ENCODE measurements at places on chromosomes 5 and 9.

DNA sequence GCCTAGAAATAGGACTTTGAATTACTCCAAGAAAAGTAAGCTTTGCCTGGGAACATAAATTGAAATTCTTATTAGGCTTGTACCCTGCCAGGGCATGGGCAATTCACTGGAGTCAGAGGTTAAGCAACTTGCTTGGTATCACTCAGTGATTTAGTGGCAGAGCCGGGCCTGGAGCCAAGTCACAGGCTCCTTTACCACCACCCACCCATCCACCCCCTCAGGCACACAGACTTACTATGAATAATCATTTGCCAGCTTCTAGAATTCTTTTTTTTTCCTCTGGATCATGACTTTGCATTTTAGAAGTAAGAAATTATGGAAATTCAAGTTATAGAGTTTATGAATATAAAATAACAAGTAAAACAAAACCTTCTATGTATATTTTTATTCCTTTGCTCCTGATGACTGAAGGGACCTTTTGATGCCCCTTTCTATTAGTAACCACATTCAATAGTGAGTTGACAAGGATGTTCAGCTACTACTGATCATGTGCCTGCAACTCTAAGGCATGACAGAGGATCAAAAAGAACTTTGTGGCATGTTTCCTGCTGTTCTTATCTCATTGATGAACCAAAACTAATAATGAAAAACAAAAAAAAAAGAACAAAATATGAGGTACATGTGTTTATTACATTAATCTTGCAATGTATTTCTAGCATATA lies 614.7 kb downstream of the TLR4 start:
- no peak for DNase-seq

DNA sequence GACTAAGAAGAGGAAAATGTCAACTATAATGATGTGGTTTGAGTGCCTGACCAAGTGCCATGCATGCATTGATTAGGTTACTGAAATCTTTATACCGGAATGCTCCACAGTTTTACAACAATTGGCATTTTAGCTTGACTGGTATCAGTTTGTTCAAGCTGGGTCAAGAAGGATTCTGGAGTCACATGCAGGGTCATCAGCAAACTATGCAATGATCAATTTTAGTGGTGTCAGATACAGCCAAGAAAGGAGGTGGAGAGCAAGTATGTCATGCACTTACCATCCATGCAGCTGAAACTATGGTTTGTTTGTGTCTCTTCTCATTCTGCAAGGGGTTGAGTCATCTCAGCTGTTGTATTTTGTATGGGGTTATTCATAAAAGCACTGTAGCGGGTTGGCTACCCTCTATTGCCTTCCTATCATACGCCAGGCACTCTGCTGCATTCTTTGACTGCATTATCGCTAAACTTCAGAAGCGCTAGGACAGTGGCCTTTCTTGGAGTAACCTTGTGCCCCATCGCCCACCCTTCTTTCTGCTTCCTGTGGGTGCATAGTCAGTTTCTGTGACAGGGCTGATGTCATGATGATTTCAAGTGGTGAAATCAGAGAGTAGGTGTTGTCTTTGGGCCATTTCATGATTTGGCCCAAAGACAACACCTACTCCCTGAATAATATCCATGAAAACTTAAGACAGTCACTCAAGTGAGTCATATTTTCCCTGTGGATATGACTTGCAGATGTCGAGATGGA lies 145.4 kb downstream of the MTX3 start:
- DNase-seq: peak; percentile 40

GRCh38 chr9:125655066-125655633 lies 51.9 kb downstream of the MAPKAP1 start:
- no peak for DNase-seq

DNA sequence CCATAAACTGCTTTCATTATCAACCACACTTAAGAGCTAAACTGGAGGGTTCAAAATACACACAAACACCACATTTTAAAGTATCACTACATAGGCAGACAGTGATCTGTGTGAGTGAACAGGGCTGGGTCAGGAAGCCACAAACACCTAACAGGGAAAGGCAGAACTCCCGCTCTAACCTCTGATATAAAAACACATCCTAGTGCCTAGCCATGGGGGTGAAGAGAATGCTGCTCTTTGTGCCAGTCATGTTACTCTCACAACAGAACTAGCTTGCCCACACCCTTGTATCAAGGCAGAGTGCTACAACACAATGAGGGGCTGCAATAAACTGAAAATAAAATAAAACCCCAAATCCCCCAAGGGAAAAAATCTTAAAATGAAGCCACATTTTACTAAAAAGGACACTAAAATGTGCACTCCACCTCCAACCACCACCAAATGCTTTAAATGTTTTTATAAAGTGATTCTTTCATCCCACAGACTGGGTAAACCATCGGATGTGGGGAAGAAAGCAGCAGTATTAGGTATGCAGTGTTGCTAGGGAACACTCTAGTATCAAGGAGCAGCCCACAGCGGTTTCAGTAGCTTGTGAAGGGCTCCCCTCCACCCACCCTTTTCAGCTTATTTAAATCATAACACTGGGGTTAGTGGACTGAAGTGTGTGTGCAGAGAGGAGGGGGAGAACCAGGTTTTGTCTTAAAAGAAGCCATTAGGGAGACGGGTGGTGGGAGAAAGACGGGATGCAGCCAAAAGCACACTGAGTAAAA lies 64.5 kb downstream of the TMEM161B start:
- DNase-seq: peak; percentile 51

GRCh38 chr9:127005770-127006314 lies 91.3 kb downstream of the RALGPS1 start:
- DNase-seq: no peak

GRCh38 chr9:5566054-5566618 lies 55.8 kb downstream of the PDCD1LG2 start:
- DNase-seq: no peak

DNA sequence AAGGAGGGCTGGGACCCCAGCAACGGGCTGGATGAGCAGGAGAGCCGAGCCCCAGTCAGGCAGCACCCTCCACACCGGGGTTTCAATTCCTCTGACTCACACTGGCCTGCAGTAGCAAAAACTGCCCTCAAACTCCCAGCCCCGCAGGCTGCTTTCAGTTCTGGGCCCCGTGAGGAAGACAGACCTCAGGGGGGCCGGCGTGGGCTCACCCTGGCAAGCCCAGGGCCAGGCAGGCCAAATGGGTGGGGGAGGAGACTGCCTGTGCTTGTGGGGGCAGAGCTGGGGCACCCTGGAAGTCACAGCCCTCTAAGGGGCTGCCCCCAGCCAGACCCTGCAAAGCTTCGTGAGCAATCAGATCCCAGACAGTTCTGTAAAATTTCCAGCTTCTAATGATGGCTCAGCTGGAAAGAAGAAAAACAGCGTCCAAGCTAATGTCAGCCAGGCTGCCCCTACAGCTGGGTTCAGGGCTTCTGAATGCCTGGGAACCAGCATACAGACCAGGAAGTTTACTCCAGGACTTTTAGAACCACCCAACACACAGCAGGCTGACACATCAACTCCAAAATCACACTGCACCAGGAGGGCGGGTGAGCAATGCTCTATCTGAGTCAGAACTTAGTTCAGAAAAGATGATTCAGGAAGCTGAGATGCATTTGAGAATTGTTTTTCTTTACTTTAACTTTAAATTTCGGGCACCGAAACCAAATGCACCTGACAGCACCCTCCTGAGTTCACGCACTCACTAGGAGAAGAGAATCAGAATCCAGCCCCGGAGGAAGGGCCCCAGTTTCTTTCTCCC lies 34.7 kb downstream of the LPCAT1 start:
- DNase-seq: peak; percentile 77

- no peak for DNase-seq
Observed at GRCh38 chr9:16954040-16954439, 83.6 kb upstream of the BNC2 start.

DNA sequence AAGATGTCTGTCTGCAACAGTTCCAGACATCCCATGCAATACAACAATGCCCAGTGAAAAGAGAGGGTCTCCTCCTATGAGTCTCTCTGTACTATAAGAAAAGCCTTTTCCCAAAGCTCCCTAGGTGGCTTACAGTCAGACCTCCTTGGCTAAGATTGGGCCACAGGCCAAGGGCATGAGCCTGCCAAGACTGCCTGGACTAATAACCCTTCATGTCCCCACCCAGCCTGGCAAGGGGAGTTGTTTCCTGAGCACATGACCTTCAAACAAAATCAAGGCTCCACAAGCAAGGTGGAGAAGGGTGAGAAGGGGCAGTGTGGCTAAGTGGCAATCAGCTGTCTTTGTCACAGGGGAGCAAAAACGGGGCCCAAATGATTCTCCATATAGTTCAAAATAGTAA lies 75.6 kb upstream of the ZSWIM6 start:
- no peak for DNase-seq

GRCh38 chr9:87193925-87194868 lies 246.9 kb upstream of the GAS1 start:
- DNase-seq: no peak

- DNase-seq: no peak
Observed at GRCh38 chr9:84300271-84300670, 40.3 kb downstream of the SLC28A3 start.

DNA sequence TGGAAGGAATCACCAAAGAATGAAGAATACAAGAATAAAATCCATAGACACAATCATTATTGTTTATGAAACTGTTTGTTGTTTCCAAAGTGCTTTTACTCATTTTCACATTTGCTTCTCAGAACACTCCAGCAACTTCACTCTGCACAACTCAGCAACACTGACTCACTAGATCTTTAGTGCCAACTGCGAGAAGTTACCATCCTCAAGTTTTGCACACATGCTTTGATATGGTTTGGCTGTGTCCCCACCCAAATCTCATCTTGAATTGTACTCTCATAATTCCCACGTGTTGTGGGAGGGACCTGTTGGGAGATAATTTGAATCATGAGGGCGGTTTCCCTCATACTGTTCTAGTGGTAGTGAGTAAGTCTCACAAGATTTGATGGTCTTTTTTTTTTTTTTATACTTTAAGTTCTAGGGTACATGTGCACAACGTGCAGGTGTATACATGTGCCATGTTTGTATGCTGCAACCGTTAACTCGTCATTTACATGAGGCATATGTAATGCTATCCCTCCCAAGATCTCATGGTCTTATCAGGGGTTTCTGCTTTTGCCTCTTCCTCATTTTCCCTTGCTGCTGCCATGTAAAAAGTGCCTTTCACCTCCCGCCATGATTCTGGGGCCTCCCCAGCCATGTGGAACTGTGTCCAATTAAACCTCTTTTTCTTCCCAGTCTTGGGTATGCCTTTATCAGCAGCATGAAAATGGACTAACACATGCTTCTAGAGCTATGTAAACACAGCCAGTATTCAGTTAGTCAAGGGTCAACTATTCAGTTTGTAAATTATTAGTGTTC lies 36.9 kb downstream of the CLINT1 start:
- DNase-seq: no peak

All from stimulated activated CD8-positive, alpha-beta memory T cell treated with anti-CD3 and anti-CD28 coated beads, Interleukin-4, amount 100 ng/mL, for 48 hours (primary cell).